ENCODE measurements at places on chromosomes 2 and 18. TPM values are rescaled to one million over a fixed set of nuclear protein-coding genes. Genes with fewer than 3 reads are reported as not detected.

Gene UBXN2A
- total RNA-seq, result 18.2 TPM

Gene APCDD1
- total RNA-seq, result 0.14 TPM

Gene IL1RL1
- 0.67 TPM for total RNA-seq

Gene CRACDL
- 0.97 TPM for total RNA-seq

Gene TOGARAM2
- total RNA-seq, result 0.23 TPM

Gene POTEI
- not detected for total RNA-seq

Gene CDH7
- 0.02 TPM for total RNA-seq

Gene COLEC12
- total RNA-seq, result 0.08 TPM

Gene RAB17
- total RNA-seq, result 0.21 TPM

Gene FBXO36
- 1.4 TPM for total RNA-seq

Data from A549 treated with CORT108297 at 1 μM for 4 hours (cell line).